ENCODE measurements at places on chromosomes 1 and 21.

DNA sequence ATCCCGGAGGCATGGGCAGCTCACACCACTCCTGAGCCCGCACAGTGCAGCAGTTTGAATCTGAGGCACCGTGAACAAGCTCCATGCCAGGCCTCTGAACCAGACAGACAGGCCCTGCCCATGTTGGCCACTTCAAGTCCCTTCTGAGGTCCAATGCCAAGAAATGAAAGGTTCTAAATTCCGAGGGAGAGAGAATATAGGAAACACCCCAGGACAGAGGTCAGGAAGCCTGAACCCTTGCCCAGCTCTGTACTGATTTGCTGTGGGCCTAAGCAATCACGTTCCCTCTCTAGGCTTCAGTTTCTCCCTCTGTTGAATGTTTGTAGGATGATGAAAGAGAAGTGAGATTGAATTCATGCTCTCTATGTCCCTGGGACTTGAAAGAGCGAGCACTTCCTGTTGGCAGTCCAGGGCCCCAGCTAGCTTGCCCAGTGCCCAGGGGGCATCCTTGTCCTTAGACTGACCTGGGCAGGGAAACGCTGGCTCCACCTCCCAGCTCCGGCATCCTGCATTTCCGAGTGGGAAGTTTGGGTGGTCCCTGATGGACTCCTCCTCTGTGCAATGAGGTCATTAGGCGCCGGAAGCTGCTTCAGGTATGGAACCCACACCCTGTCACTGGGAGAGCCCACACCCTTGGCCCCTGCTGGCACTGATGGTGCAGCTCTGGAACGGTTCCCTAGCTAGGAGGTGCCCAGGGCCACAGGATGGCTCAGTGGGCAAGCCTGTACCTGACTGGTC is 242.4 kb upstream of the TMEM51 start:
- DNase-seq = no peak

DNA sequence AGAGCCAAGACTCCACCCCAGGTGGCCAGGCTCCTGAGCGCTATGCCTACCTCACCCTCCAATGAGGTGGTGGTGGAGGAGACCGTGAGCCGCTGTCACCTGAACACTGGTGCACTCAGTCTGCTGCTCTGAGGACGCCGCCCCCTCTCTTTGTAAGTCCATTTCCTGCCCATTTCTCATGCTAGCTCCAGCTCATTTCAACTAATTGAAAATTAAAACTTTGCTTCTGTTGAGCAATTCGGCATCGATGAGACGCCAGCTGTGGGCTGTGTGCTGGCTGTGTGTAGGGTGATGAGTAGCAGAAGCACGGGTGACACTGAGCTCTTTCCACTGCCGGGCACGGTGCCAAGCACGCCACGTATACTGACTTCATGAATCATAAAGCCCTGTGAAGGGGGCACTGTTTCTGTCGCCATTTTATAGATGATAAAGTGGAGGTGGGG is 11.2 kb downstream of the TNFRSF1B start:
- DNase-seq = peak; percentile 92

GRCh38 chr1:29711582-29712283 is 475.4 kb downstream of the PTPRU start:
- DNase-seq = no peak

DNA sequence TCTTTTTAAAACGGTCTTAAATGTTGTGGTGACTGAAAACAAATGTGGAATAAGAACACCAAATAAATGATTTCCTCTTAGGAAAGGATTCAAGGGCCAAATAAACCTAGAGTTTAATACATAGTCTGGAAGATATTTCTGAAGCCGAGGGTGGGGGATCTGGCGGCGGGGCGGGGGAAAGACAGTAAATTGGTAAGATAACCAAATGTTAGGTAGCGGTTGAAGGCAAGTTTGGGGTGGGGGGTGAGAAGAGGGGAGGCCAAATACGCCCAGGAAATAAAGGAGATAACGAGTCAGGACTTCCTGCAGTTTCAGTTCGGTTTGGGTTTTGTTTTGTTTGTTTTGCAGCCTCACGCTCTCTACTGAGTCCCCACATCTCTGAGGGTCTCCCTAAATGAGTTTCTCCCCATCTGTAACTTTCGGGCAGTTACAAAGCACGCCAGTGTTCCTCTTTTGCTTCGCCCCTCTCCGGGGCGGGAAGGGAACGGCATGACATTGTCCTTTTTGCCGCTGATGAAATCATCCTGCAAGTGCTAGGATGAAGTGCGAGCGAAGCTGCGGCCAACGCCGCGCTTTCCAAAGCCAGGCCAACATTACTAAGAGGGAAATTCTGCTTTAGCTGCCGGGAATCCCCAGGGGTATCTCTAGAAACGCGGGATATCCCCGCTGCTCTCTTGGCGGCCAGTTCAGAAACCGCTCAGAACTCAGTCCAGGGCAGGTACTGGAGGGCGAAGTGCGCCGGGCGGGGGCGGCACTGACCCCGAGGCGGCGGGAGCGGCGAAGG is 844 bp downstream of the NIBAN1 start:
- DNase-seq = peak; percentile 22

DNA sequence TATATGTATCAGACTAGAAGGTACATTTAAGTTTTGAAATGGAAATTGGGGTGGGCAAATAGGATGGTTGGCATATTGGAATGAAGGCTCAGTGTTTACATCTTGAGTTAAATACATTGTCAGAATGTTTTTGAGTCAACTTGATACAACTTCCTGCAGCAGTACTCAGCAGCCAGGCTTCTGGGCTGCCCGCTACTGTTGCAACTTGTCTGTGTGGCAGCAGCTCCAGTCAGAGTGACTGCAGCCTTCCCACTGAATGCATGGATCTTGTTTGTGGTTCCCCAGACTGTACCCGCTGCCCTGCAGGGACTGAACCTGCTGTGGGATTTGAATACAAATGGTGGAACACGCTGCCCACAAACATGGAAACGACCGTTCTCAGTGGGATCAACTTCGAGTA is 24.9 kb upstream of the SARS1 start:
- no peak for DNase-seq

GRCh38 chr1:7621334-7622219 is 149.5 kb upstream of the VAMP3 start:
- no peak for DNase-seq

GRCh38 chr1:89201106-89201794 is 2.5 kb upstream of the GBP4 start:
- no peak for DNase-seq

GRCh38 chr21:29296446-29296845 is 2.3 kb upstream of the BACH1 start:
- no peak for DNase-seq

GRCh38 chr1:247360116-247360898 is 28.6 kb upstream of the ZNF496 start:
- DNase-seq = no peak

GRCh38 chr1:34977210-34977471 is 8.0 kb downstream of the TMEM35B start:
- no peak for DNase-seq

DNA sequence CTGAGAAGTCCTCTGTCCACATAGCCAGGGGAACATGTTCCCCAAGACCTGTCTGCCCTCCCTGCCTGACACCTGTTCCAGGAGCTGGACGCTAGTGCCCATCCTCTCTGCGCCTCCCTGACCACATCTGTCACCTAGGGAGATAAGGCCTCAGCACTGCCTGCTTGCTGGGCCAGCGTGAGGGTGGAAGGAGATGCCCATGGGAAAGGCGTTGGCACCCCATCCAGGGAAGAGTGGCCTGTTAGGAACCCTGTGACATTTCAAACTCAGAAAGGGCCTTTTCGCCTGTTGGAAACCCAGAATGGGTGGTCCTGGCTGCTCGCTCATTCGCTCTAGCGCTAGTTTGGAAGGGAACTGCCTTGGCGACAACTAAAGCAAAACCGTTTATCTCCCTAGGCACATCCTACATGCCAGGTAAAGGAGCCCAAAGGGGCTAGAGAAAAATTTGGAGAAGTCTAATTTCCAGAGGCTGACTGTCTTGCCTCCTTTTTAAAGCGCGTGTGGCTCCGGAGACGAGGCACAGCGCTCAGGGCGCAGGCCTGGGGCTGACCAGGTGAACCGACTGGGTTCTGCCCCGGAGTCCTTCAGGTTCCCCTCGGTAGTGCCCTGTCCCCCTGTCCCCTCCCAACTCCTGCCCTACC is 410 bp downstream of the ACTA1 start:
- no peak for DNase-seq

- no peak for DNase-seq
Observed at GRCh38 chr1:59125154-59125553, 171.7 kb upstream of the FGGY start.

All from stimulated activated CD8-positive, alpha-beta memory T cell treated with anti-CD3 and anti-CD28 coated beads, Interleukin-2, amount 100 ng/mL, for 1 hour (primary cell).